ENCODE measurements at places on chromosomes 2 and 18.
A peak's percentile ranks its signal among the peaks of the same experiment; 100 is the strongest.

DNA sequence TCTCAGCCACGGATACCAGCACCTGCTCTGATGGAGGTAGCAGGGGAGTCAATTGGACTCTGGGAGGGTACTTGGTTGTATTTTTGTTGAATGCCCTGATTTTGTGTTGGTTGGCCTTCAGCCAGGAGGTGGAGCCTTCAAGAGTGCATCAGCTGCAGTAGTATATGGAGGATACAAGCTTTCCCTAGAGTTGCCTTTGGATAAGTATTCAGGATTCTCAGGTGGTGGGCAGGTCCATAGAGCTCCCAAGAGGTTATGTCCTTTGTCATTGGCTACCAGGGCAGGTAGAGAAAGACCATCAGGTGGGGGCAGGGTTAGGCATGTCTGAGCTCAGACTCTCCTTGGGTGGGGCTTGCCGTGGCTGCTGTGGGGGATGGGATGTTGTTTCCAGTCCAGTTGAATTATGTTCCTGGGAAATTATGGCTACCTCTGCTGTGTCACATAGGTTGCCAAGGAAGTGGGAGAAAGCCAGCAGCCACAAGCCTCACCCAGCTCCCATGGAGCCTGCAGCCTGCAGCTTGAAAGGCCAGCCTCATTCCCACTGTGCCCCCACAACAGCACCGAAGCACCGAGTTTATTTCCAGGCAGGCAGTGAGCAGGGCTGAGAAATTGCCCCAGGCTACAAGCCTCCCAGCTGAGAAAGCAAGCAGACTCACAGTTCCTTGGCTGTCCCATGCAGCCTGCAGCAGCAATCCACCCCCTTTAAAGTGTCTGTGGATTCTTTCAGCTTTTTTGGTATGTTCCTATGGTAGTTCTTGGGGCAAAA, 38.6 kb upstream of the CHST9 start:
- DNase-seq, result no peak

DNA sequence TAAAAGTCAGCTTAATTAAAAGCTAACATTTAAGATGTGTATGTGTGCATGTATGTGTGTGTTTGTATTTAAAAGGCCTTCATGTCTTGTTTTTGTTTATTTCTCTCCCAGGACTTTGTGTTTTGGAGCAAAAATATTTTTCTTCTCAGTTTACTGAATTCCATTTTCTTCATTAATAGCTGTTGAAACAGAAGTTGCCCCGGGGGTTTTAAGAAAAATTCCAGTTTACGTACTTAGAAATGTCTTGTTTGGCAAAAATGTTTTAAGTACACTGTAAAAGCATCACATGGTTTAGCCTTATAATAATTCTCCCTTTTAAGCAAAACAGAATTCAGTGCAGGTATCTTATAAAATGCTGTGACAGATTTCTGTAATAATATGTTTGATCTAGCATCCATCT, 1233.0 kb upstream of the NRXN1 start:
- no peak for DNase-seq

GRCh38 chr2:86028766-86029381, 76.8 kb downstream of the POLR1A start:
- no peak for DNase-seq

GRCh38 chr2:42777883-42778805, 14.2 kb upstream of the OXER1 start:
- DNase-seq, result no peak

DNA sequence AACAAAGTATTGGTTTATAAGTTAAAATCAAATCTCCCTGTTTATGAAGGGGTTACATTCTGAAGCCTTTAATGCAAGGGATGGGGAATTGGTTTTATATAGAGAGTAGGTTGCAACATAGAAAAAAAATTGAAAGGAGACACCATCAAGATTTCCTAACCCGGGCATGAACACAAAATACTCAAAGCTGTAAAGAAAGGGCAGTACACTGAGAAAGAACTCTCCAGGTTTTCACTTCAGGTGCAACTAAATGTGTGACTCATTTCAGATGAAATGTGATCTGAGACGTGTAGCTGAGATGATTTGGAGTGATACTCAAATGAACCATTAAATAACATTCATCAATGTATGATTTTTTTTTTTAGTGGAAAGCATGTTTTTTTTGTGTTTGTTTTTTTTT, 43.6 kb downstream of the SANBR start:
- DNase-seq, result no peak

- no peak for DNase-seq
These were observed 11.2 kb downstream of the SCG2 start for GRCh38 chr2:223590964-223591363.

- DNase-seq, result no peak
These were observed 30.1 kb upstream of the CTAGE1 start for GRCh38 chr18:22447792-22448191.

DNA sequence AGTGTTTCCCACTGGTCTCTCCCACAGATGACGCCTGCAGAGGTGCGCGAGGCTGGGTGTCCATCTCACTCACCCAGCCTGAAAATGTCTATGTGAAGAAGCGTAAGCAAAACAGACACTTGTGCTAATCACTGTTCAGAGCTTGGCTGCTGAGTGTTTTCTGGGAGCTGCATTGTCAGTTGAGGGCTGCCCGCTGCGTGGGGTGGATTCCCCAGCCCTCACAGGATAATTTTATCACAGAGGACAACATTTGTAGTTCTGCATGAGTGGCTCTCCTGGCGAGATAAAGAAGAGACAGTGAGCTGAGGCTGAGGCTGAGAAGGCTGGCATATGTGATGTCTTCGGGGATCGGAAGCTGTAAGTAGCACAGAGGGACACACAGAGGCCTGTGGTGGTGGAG, 16.2 kb upstream of the CAPN13 start:
- DNase-seq, result no peak

DNA sequence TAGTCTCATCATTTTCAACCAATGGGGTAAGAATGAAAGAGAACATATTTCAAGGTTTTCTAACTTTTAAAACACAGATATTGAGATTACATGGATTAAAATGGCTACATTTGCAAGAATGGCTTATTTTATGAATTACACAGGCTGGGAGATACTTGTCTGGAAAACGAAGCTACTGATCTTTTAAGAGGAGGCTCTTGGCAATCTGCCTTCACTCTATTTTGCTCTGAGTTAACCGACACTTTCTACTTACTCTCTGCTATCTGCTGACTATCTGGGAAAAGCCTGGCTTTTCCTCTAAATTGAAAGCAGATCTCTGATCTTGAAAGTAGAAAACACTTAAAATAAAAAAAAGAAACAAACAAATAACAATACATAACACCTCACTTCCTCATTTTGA, 325.4 kb upstream of the LINC00305 start:
- DNase-seq, result no peak

GRCh38 chr2:51953931-51954330, 922.0 kb upstream of the NRXN1 start:
- no peak for DNase-seq

GRCh38 chr18:37180086-37180485, 351.2 kb downstream of the KIAA1328 start:
- no peak for DNase-seq

- no peak for DNase-seq
These were observed 44.0 kb downstream of the TCF4 start for GRCh38 chr18:55544014-55544413.

DNA sequence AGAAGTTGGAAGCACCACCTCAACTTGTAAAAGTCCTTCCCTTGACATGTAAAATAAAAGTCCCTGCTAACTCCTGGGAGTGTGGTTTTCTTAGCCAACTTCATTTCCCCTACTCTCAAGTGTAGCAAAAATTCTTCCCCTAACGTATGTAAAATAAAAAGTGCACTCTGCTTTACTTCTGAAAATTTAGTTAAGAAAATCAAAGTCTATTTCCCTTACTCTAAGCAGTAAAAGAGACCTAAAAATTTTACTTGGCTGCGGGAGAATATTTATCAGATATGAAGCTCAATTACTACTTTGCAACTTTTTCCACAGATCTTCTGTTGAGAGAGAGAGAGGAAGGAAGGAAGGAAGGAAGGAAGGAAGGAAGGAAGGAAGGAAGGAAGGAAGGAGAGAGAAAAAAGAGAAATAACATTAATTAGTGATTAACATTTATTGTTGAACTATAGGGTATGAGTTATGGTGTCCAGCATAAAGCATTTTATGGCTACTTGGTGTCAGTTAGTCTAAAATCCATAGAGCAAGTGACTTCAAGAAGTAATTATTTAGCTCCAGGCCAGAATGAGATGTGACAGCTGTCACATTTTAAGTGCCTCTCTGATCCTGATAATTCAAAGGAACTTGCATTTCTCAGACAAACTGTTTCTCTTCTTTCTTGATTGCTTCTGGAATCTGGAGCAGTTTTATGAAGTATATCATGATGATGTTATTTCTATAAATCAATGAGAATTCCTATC, 210.3 kb downstream of the TMX3 start:
- no peak for DNase-seq

DNA sequence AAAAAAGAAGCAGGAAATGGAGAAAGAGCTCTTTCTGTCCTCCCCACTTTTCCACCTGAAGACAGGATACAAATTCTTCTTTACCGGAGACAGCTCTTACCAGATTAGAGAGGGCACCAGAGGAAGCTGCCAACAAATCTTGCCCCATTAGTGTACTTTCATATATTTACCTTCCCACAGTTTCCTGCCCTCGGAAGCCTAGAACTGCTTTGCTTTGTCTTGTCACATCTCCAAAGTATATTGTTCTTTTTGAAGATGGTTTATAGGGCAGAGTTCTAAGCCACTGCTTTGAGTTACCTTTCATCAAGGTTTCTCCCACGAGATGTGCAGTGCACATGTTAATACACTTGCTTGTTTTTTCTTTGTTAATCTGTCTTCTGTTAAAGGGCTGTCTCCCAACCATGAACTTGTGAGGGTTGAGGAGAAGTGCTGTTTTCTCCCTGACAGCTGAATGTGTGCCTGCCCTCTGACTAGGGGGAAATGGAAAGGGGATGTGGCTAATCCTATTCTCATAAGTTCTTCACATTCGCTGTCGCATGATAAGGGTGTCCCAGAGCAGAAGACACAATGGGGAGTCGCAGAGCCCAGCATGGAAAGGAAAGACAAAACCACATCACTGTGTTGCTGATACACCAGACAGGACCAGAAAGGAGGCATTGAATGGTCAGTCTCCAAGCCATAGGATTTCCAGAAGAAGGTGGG, 24.2 kb downstream of the CENPA start:
- DNase-seq, result no peak

GRCh38 chr2:126657636-126658318, 1.8 kb downstream of the GYPC start:
- DNase-seq, result peak; percentile 70

GRCh38 chr2:16394072-16394985, 271.3 kb downstream of the CYRIA start:
- no peak for DNase-seq

- DNase-seq, result no peak
These were observed 146.9 kb upstream of the MAP3K20 start for GRCh38 chr2:172928756-172929155.

GRCh38 chr18:55403421-55403949, 184.5 kb downstream of the TCF4 start:
- no peak for DNase-seq

GRCh38 chr2:21392649-21393048, 268.9 kb downstream of the TDRD15 start:
- no peak for DNase-seq

DNA sequence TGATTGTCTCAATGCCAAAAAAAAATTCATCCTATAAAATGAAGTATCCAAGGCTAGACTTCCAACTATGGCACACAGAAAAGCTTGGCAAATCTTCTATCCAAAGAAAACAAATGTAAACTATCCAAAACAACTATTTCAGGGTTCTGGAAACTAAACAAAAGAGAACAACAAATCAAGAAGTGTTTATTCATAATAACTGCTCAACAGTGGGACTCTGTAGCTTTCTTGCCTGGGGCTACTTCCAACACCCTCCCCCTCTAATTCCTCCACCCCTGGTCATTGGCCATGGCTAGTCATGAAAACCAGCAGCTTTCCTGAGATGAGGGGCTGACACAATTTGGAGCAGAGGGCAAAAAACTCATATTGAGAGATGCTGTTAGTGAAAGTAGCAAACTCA, 107.0 kb downstream of the EXOC6B start:
- no peak for DNase-seq

- no peak for DNase-seq
These were observed 1250.7 kb upstream of the FAM98A start for GRCh38 chr2:34849827-34850226.

DNA sequence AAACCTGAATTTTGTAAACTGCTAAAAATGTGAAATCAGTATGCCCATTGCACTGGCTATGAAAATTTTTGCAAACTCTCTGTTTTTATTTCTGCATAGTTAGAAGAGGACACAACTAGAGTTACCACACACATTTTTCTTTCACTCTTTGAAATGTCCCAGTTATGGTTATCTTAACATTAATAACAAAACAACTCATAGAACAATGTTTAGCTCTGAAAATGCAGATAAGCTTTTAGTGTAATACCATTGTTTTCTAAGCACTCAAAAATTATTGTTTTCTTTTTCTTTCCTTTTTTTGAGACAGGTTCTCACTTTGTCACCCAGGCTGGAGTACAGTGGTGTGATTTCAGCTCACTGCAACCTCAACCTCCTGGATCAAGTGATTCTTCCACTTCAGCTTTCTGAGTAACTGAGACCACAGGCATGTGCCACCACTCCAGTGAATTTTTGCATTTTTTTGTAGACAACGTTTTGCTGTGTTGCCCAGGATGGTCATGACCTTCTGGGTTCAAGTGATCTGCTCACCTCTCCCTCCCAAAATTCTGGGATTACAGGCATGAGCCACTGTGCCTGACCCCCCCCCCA, 1204.5 kb upstream of the ZEB2 start:
- DNase-seq, result no peak

DNA sequence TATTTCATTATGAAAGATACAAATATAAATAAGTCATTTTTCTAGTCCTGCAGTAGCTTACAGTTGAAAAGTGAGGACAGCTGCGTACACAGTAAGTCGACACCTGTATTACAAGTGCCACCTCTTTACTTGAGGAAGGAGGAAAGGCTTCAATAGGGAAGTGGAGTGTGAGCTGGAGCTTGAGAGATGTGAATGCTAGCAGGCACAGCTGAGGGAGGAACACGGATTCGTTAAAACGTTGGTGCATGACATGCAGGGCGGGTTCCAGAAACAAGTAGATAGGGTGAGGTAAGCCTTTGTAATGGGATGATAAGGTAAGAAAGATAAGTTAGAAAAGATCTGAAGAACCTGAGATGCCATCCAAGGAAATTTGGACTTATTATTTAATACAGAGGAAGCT, 98.1 kb upstream of the CSRNP3 start:
- DNase-seq, result no peak

GRCh38 chr18:26487437-26487836, 60.9 kb downstream of the KCTD1 start:
- no peak for DNase-seq

DNA sequence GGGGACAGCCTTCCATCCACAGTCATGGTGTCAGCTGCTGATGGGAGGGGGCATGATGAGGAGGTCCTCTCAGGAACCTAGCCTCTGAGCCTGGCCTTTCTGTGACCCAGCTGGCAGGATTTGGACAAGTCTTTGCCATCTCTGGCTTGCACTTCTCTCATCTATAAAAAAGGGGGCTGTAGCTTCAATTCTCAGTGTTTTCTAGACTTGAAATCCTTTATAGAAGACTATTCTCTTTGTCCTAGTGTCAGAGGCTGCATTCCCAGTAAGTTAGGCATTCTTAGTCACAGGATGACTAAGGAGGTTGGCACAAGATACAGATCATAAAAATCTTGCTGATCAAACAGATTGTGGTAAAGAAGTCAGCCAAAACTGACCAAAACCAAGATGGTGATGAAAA, 958.5 kb downstream of the CNTNAP5 start:
- no peak for DNase-seq
